M059J (cell line): ENCODE measurements at places on chromosomes 6 and 20.

DNA sequence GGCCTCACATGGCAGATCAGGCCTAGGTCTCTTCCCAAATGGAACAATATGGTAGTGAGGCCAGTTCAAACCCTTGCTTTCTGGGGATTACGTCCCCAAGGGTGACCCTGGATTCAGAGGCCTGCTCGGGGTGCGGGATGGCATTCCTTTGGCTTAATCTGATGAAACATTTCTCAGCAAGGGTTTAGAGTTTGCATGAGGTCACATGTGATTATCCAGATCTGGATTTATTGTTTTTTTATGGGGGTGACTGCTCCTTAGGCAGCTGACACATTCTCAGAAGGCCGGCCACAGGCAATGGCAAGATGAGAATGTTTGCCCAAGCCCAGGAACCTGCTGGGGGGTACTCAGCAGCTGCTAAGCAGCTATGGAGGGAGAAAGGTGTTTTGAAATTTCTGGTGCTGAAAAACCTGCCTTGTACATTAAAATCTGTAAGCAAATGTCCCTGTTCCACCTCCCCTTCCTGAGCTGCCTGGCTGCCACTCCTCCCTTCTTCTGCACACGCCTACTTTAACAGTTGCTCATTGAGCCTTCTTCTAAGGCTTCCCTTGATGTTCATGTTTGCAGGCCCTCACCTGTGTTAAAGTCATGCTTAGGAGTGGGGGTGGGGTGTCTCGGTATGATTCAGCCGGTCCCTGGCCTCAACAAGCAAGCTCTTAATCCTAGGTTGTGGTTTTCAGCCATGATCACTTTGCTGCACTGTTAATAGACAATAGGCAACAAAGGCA is 37.9 kb upstream of the FUCA2 start:
- peak; percentile 72 for DNase-seq

- DNase-seq = peak; percentile 34
Measured at GRCh38 chr6:158184608-158185007, 16.5 kb downstream of the GTF2H5 start.

- DNase-seq = peak; percentile 83
Measured at GRCh38 chr6:135537741-135538301, 40.3 kb upstream of the AHI1 start.

- DNase-seq = peak; percentile 95
Measured at GRCh38 chr6:27592481-27593199, 119.7 kb upstream of the ZNF184 start.

DNA sequence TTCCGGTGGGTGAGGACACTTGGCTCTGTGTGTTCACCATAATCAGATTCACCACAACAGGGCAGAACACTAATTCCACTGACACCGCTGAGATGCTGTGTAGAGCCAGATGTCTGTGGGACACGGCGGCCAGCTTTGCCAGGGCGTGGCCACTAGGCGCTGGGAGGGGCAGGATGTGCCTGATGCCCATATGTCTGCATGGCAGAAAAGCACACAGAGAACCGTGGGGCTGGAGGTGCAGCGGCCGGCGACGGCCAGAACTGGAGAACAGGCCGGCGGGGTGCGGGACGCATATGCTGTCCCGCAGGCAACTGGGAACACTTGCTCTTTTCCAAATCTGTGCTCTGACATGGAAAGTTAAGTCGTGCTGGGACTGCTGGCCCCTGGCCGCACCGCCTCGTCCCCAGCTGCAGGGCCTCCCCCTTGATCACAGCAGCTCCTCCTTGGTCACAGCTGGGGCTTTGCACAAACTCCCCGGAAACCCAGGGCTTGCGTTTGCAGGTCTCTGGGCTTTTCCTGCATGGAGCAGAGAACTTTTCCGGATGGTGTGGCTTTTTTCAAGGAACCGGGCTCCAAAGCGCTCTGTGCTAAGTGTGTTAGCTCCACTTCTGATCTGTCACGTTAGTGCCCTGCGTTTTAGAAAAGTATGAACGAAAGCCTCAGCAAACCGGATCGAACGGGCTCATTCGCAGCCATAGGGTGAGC is 31.1 kb downstream of the NTSR1 start:
- peak; percentile 34 for DNase-seq

- peak; percentile 88 for DNase-seq
Measured at GRCh38 chr20:51350941-51351631, 191.4 kb downstream of the NFATC2 start.

DNA sequence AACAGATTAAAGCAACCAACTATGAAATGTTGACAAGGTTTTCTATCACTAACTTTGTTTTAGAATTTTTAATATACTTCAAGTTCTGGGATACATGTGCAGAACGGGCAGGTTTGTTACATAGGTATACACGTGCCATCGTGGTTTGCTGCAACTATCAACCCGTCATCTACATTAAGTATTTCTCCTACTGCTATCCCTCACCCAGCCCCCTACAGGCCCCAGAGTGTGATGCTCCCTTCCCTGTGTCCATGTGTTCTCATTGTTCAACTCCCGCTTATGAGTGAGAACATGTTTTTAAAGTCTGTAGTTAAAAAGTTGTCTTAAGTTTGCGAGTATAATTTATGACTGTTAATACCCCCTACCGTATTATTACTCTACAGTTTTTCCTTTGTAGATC is 844.3 kb upstream of the MANEA start:
- DNase-seq = no peak

DNA sequence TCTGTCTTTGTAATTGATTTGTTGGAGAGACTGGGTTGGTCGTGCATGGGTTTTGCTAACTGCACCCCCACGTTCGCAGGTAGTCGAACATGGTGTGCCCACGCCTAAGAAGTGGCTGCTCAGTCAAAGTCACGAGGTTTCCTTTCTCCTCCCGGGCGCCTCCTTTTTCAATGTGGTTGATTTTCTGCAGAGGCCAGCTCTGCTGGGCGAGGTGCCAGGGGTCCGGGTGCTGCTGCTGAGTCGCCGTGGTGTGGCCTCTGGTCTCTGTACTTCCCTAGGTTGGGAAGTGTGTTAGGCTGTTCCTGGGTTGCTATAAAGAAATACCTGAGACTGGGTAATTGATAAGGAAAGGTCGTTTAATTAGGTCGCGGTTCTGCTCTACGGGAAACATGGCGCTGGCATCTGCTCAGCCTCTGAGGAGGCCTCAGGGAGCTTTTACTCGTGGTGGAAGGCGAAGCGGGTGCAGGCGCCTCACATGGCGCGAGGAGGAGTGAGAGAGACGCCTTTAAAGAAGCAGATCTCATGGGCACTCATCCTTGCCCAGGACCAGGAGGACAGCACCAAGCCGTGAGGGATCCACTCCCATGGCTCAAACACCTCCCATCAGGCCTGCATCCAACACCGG is 14.1 kb downstream of the OSBPL2 start:
- peak; percentile 79 for DNase-seq

- no peak for DNase-seq
Measured at GRCh38 chr6:57087916-57088315, 2.1 kb upstream of the ZNF451 start.

- DNase-seq = no peak
Measured at GRCh38 chr20:51353491-51353890, 189.0 kb downstream of the NFATC2 start.

DNA sequence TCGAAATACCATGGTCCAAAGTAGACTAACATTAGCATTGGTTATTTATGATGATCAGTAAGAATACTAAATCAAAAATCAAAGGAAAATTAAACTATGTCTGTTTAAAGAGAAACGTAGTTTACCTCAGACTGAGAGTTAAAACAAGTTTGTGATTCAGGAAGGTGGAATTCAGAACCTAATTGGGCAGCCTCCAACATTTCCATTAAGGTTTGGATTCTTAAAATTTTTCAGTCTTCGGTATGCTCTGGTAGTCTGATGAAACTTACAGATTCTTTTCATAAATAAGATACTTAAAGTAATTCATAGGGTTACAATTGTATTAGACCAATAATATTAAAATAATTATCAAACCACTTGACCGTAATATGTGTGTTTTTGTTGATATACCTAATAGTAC is 18.6 kb downstream of the HFE start:
- peak; percentile 84 for DNase-seq

- DNase-seq = peak; percentile 74
Measured at GRCh38 chr6:31705931-31706330, 735 bp upstream of the LY6G6F start.

- no peak for DNase-seq
Measured at GRCh38 chr20:4187147-4187546, 171.8 kb upstream of the RNF24 start.

DNA sequence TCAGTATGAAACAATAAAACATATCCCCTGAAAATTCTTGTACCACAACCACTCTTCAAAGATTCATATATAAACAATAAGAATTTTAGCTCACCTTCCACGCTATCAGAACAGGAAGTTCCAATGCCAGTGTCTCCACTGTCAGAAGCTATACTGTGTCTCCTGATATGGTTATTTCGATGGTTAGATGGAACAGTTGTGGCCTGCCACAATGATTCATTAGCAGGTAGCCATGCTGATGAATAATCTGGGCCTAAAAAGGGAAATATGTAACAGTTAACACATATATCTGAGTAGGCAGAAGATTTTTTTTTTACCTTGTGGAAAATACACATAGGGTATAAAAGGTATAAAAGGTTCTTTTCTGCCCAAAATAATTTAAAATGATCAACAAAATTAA is 19.0 kb downstream of the CEP85L start:
- no peak for DNase-seq

- no peak for DNase-seq
Measured at GRCh38 chr20:63194007-63194796, 21.7 kb downstream of the YTHDF1 start.

GRCh38 chr20:23156842-23157423 is 70.8 kb upstream of the CD93 start:
- peak; percentile 82 for DNase-seq

- no peak for DNase-seq
Measured at GRCh38 chr6:51093871-51094270, 275.2 kb downstream of the TFAP2B start.

- no peak for DNase-seq
Measured at GRCh38 chr6:88872962-88873361, 90.5 kb downstream of the RNGTT start.

DNA sequence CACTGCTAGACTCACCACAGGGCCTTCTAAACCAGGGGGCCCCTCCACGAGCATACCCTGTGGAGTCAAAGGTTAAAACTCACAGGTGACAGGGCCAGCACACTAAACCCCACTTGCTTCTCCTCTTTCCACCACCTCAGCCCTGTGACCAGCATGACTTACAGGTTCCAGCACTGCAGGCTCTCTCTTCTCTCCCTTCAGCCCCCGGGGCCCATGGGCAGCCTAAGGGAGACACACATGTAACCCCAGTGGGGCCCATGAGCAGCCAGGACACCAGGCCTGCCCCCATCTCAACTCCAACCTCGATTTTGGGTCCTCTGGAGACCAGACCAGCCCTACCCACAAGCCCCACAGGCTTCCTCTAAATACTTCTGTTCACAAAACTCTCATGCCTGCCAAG is 28.0 kb downstream of the HLA-DPB1 start:
- no peak for DNase-seq

DNA sequence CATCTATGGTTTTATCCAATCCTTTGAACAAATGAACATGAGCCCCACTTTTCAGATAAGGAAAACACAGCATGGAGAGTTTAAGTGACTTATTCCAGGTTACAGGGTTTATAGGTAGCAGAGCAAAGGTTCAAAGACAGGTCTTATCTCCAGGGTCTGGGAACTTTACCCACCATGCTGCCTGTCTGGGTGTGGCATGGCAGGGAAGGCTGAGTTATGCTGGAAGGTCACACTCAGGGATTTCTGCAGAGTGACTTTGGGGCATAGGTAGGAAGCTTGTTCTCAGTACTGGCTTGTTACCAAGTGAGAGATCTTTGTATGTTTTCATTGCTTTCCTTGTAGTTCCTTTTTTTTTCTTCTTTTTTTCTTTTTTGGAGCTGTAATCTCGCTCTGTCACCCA is 1.8 kb downstream of the ZNF831 start:
- DNase-seq = no peak

DNA sequence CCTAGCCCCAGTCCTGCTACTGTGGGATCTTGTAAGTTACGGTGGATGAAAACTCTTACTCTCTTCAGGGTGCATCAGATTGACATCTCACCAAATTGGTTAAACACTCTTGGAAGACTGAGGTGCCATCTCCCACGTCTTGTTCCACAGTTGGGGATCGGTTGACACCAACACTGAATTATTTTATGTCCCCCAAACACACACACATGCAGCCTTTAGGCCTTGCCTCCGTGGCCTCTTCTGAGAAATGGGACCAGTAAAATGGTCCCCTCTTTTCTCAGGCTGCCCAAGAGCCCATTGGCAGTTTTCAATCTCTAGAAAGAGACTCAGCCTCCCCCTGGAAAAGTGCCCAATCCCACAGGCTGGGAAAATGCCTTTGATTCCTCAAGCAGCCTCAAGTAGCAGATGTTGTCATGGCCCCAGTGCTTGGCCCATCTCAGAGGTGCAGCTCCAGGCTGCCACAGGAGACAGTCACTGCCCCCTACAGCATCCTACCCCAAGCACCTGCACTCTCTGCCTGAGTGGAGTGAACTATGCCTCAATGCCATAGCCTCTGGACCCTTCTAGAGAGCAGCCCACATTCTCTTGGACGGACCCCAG is 163.9 kb downstream of the ANKRD60 start:
- peak; percentile 44 for DNase-seq

- no peak for DNase-seq
Measured at GRCh38 chr6:121984956-121985355, 414.5 kb upstream of the HSF2 start.

- DNase-seq = peak; percentile 15
Measured at GRCh38 chr20:12056839-12057238, 139.1 kb downstream of the BTBD3 start.

- no peak for DNase-seq
Measured at GRCh38 chr20:38727607-38728190, 3.4 kb downstream of the SLC32A1 start.

- DNase-seq = peak; percentile 34
Measured at GRCh38 chr20:45545754-45546453, 1.3 kb downstream of the EPPIN start.

GRCh38 chr6:25560865-25561264 is 91.2 kb upstream of the SCGN start:
- DNase-seq = no peak

GRCh38 chr20:53980031-53980465 is 90.3 kb downstream of the BCAS1 start:
- no peak for DNase-seq

DNA sequence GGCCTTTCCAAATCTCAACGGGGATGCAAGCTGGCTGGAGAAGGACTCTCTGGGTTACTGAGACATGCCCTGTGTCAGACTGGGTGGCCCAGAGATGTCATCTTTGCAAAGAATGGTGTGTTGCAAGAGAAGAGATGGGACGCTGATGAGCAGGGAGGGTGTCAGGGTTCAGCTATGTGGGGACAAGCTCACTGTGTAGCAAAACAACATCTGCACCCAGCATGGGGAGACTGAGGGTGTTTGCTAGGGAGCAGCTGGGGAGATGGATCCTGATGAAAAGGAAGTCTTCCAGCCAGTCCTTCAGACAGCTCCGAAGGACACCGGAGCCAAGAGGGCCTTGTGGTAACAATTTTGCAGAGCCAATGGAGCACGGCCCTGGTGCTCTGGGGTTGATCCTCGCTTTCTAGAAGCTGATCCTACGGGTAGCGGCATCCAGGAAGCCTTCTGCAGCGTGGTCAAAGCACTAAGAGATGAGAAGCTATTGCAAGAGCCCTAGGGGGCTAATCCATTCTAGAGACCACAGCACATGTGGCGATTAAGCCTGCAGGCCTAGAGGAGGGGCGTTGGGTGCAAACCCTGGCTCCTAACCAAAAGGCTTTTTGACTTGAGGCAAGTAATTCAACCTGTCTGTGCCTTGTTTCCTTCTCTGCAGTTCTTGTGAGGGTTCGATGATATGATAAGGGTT is 39.9 kb downstream of the EDN3 start:
- DNase-seq = no peak

- peak; percentile 80 for DNase-seq
Measured at GRCh38 chr6:2231438-2231837, 14.0 kb downstream of the GMDS start.
